NCI-H187 (cell line): ENCODE measurements at places on chromosomes 7 and 10.

DNA sequence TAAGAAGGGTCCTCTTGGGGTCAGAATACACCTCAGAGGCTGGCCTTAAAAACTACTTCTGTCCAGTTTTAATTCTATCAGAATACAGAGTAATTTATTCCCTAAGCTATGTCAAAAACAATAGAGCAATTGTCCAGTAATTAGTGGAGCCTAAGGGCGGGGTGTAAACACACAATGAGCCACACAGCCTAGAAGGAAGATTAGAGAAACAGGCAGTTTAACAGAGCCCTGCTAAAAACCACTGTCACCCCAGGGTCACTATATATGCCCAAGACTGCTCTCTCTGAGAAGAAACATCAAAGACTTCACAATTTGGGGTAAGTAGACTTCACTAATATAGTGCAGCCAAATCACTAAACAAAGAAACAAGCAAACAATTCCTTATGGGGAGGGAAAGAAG lies 27.2 kb upstream of the WNT2 start:
- no peak for DNase-seq

- DNase-seq, result no peak
Observed at GRCh38 chr7:133542209-133542780, 289.4 kb downstream of the EXOC4 start.

DNA sequence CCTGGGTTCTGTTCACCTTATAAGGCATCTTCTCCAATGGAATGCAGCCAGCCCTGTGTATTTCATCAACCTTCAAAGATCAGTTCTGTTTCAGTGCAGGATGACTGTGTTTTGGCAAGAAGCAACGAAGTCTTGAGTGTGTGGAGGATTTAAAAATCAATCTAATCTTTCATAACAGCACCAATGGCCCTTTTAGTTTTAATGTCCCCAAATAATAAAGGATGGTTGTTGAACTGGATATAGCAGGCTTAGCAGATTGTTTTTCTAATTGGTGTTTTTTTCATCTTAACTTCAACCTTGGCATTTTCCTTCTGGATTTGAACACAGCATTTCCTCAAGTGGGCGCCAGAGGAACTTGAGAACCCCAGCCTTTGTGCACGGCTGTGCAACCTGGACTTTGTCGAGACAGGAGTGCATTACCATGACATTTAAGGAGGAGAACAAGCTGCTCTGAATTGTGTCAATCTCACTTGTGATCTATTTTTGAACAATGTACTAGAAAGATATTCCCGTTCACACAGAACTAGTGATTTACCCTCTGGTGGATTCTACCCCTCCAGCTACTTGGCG lies 313.3 kb upstream of the AKR1E2 start:
- DNase-seq, result no peak

- DNase-seq, result no peak
Observed at GRCh38 chr10:49830846-49831245, 68.7 kb upstream of the OGDHL start.

DNA sequence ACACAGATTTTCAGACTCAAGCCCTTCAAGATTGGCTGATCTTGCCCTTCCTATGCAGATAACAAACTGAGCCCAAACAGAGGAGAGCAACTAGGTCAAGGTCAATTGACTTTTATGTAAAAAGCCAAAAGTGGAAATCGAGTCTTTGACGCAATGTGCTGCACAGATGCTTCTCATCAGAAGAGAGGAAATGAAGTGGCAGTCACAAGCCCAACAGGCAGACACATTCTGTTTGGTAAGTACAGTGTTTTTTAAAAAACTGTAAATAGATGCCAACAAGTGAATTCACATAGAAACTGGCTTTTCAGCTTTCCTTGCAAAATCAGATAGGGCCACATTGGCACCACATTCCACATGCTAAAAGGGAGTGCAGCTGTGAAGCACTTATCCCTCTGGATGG lies 606.6 kb downstream of the KCNMA1 start:
- no peak for DNase-seq

DNA sequence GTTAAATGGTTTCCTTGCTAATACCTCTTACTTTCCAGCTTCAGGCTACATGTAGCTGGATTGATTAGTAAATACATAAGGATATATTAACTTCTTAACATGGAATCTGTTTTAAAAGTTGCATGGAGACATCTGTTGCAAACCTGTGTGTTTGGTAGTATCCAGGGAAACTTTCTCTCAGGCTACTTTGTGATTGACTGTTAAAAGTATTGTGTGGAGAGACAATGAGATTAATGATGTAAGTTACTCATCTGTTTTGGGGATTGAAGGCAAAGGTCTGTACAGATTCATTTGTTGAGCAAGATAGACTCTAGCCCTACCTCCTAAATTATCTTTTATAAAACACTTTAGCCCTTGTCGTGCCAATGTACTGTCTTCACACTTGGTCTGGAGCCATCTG lies 6.6 kb downstream of the CREB5 start:
- no peak for DNase-seq

DNA sequence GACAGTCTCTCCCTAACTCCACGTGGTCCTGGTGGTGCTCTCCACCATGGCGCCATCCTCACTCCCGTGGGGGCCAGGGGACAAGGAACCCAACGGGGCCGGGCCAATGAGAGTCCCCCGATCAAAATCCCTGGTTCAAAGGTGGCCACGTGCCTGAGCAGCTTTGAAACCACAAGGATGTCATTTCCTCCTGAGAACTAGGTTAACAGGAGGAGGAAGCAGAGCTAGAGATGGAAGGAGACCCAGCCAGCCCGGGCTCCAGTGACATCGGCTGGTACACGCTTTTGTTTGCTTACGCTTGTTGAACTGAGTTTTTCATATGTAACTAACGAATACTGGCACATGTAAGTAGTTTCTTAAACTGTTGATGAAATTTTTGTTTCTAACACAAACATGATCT lies 61.7 kb downstream of the PRPF18 start:
- DNase-seq, result no peak

- no peak for DNase-seq
Observed at GRCh38 chr7:105185290-105186010, 171.4 kb downstream of the KMT2E start.

- no peak for DNase-seq
Observed at GRCh38 chr10:119461380-119461779, 81.1 kb downstream of the RGS10 start.

DNA sequence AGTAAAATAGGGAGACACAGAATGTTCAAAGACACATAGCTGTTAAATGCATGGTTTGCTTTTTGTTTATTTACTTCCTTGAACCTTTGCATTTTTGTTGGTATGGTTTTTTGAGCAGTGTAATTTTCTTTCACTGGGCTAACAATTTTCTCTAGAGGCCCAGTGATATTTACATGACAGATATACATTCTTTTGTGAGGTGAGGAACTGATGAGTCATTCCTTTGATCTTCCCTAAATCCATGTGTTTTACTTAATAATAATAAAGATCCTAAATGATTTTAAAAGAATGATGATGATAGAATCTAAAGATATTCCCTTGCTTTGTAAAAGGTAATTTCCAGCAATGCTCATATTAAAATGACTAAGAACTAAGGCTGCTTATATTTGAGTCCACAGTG lies 188.5 kb upstream of the ANK3 start:
- no peak for DNase-seq

DNA sequence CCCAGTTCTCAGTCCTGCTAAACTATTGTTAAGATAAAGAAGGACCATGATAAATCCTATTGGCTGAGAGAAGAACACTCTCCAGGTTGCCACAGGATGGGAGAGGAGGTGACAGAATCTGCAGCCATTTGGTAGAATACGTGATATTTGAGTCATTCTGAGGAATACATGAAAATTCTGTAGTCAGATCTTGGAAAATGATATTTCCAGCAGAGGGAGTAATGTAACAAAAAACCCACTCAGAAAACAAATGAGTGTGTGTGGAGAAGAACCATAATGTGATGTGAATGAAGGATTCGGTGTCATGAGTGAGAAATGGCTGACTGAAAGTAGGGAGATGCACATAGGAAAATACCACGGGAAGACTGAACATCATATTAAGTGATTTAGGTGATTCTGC lies 128.5 kb upstream of the PFKP start:
- no peak for DNase-seq

DNA sequence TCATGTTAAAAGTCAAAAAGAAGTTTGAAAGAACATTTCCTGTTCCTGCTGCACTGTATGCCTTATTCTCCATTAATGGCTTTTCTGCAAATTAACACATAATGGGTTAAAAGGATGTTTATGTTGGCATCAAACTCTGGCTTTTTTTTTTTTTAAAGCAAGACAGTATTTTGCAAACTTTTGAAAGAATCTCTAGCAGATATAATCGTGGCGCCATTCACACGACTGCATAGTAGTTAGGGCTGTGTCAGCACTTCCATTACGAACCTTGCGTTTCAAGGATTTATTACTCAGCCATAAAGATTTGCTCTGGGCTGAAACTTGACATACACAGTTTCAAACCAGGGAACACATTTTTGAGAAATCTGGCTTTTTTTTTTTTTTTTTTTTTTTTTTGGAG lies 207.8 kb downstream of the DYNC1I1 start:
- no peak for DNase-seq
